ENCODE measurements at places on chromosomes 7 and 10.

DNA sequence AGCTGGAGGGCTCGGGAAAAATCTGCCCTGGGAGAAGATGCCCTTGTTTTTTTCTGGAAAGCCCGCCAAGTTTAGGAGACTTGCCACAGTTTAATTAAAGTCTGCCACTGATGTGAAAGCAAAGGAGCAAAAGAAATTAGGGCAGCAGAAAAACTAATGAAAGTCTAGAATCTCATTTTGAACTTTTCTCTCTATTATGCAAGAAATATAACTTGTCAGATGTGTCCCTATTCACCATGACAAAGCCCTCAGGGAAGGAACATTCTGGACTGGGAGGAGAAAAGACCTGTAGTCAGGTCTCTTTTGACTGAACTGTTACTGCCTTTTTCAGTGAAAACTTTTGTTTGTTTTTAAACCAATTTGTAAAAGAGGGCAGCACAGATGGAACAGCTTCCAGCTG, 715.5 kb downstream of the SORCS3 start:
- no peak for DNase-seq

- no peak for DNase-seq
Observed at GRCh38 chr10:21125471-21126228, 228.5 kb upstream of the NEBL start.

DNA sequence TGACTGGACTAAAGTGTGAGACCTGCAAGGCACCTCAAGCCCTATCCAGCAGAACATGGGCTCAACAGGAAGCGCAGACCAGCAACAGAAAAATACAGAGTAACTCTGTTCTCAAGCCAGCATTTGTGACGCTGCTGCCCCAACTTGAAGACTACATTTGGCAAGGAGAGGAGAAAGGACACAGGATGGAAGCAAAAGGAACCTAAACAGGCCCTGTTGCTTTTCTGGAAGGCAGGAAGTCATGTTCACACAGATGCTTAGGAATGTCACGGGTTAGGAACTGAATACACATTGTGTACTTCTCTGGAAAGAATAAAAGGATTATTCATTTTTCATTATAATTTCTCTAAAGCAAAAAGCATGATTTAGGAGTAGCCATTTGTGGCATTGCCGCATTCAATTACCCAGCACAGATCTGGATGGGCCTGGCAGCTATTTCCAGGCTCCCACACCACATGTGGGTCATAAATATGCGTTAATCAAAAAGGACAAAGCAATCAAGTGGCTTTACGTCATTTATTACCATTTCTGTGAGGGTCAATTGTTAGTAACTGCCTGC, 19.8 kb upstream of the TOMM7 start:
- no peak for DNase-seq

- no peak for DNase-seq
Observed at GRCh38 chr7:15197042-15197977, 294.8 kb upstream of the DGKB start.

All from CD4-positive, alpha-beta T cell treated with Interleukin-21 for 1 hour (primary cell).